Stimulated activated CD4-positive, alpha-beta T cell treated with anti-CD3 and anti-CD28 coated beads, Interleukin-12 subunit alpha, Interleukin-12 subunit beta, amount 100 ng/mL, for 4 hours (primary cell): ENCODE measurements at places on chromosomes 7 and 10.

DNA sequence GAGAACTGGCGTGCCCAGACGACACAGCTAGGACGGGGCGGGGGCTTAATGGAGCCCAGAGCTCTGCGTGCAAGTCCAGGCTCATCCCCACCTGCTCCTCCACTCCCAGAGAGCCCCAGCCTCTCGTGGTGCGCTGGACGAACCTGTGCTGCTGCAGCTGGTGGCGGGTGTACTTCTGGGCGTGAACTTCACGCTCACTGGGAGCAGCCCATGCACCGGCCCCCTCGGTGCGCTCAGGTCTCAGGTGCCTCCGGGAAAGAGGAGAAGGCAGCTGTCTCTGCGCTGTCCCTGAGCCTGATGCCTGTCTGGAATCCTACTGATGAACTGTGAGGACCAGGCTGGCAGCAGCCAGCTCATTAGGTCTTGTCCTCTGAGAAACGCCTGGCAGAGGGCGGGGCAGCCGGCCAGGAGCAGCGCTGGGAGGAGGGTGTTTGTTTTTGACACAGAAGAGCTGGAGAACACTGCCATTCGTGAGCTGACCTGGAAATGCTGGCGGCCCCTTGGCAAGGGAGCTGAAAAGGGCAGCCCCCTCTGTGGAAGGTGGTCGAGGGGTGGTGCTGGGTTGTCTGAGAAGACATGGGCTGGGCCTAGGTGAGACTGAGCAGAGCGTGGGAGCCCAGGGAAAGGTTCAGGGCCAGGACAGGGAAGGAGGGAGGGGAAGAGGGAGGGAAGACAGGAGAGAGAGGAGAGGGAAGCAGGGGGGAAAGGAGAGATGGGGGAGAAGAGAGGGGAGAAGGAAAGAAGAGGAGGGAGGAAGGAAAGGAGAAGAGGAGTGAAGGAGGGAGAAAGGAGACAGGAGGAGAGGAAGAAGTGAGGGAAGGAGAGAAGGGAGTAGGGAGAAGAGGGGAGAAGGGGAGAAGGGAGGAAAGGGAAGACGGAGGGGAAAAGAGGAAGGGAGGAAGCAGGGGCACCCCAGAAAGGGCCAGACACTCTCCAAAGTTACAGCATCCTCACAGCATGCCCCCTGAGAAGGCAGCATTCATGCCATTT lies 53.5 kb upstream of the TNS3 start:
- DNase-seq, result no peak

DNA sequence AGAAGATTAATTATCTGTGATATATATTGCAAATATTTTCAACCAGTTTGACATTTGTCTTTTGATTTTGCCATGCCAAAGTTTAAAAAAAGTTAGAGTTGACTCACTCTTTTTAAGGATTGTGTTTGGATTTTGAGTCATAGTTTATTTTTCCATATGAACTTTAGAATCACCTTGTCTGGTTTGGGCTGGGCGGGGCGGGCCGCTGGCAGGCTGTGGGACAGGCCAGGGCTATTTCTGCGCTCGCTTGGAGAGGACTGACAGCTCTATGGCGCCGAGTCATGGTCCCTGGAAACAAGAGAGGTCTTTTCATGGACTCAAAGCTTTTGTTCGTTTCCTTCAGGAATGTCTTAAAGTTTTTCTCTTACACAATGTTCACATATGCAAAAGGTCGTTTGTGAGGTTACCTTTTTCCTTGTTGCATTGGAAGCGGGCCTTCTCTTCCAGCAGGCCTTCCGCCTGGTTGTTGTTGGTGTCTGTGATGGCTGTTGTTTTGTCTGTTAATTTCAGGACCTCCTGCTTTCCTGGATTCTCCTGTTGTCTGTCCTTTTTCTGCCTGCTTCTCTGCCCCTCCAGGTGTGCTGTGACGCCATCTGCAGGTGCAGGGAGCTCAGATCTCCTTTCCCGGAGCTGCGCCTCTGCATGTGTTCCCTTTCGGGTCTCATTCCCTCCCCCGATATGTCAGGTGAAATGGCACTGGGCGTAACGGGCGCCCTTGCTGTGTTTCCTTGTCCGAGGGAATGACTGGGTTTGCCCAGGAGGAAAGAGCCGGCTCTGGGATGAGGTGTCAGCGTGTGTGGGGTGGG lies 53.8 kb downstream of the INPP5A start:
- DNase-seq, result no peak

DNA sequence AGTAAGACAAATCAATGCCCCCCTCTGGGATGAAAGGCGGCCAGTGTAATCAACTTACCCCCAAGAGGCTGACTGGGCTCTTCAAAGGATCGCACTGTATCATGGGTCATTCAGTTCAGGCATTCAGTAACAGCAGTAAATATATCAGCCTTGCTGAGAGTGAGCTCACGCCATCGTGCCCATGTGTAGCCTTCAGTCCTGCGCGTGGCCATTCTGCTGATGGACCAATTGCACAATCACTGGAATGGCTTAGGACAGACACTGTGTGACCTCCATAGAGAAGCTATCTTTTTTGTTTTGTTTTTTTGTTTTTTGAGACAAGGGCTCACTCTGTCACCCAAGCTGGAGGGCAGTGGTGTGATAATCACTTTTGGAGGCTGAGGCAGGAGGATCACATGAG lies 9.1 kb upstream of the PRKRIP1 start:
- no peak for DNase-seq

GRCh38 chr10:105925045-105925785 lies 1239.3 kb downstream of the SORCS1 start:
- DNase-seq, result no peak

- no peak for DNase-seq
Measured at GRCh38 chr10:93376372-93377293, 105.5 kb downstream of the MYOF start.

DNA sequence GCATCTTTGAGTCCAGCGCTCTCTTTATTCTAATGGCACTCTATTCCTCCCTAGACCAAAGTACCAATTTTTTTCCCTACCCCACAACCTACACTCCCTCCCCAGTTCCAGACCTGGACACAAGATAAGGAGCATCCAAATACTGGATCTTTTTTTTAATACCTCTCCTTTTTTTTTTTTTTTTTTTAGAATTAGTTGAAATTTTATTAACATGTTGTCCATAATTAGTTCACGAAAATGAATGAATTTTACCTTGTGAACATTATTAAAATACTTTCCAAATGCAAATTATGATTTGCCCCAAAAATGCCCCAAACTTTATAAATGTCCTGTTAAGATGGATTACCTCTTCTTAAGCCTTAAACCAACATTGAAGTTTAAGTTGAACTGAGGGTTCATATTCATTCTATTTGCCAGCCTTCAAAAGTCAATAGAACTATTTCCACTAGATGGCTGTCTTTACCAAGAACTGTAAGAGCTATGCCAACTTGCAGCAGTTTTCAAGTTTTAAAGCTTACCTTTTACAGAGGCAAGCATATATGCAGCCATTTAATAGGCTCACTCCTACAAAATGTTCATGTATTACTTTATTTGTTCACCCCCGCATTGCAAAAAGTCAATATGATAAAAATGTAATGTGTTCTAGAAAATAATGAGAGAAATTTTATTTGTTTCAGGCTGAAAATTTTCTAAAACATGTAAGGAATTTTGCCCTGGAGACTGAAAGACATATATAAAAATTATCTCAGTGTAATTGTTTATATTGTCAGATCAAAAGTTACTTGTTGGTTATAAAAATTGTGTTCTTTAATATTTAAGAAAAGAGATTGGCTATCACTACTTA lies 39.7 kb upstream of the TNKS2 start:
- no peak for DNase-seq

DNA sequence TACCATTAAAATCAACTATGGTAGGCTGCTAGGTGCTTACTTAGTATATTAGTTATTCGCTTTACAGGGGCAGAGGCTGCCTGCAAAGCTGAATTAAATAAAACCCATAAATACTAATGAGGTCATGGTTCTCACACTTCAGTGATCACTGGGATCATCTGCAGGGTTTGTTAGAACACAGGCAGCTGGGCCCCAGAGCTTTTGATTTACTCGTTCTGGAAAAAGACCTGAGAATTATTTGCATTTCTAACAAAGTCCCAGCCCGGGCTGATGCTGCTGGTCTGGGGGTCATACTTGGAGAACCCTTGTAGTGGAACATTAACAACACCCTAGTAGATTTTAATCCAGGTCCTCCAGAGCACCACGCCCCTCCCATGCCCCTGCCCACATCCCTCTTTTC lies 8.5 kb downstream of the UCN3 start:
- DNase-seq, result no peak

DNA sequence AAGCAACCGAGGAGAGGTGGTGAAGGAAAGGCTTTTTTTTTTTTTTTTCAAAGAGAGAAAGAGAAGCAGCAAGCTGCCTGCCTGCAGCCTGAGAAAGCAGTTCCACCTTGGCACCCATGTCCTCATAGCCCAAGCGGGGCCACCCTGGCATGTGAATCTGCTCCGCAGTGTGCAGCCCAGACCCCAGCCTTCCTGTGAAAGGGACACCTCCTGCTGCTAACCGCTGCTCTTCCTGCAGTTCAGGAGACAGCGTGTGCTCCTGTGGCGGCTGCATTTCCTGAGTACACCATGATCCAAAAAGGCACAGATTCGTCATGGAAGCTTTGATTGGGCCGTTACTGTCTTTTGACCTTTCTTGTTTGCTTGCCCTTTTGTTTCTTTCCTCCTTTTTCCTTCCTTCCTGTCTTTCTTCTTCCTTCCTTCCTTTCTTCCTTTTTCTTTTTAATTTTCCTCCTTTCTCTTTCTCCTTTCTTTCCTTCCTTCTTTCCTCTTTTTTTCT lies 38.1 kb downstream of the IKZF1 start:
- DNase-seq, result no peak

DNA sequence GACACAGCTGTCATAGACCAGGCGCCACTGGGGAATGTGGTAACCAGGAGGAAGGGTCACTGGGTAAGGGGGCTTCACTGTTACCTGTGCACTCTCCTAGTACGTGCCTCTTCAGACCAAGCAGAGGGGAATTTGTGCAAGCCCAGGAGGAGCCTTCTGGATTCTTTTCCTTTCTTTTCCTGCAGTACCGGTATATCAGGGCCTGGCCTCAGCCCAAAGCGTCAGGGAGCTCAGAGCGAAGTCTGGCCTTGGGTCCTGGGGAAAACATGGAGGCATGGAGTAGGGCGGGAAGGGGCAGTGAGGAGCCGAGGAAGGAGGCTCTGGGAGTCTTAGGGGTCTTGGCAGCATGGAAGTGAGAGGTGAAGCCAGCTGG lies 133.6 kb upstream of the GDF10 start:
- no peak for DNase-seq

GRCh38 chr7:34759477-34760125 lies 101.6 kb downstream of the NPSR1 start:
- no peak for DNase-seq

DNA sequence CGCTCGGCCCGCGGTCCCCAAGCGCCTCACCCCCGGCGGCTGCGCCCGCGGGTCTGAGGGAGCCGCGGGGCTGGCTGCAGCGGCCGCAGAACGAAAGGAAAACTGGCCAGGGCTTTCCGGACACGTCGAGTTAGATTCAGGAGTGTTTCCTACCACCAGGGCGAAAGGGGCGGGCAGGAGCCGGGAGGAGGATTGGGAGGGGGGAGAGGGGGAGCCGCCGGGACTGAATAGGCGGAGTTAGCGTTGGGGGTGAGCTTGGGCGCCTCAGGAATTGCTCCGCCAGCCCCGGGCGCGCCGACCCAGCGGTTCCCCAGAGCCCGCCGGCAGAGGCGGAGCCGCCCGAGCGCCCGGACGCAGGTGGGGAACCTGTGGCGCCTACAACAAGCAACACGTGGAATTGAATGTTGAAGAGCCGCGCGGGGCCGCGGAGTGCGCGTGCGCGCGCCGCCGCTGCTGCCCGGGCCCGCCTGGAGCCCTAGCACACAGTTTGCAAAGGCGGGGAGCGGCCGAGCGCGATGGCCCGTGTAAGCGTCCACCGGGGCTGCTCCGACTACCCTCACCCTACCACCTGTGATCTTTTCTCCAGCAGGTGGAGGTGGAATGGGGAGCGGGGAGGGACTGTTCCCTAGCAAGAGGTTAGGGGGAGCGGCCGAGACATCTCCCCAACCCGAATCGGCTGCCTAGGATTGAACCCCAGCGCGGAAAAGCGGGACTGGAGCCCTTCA lies at the start of gene CADPS2:
Gene CADPS2 (minus strand): TSS at position 104 of the 725 bp plus-strand sequence. CDS start 123 bp downstream, outside the sequence.
- DNase-seq, result no peak

GRCh38 chr7:8060241-8060640 lies 91.6 kb downstream of the GLCCI1 start:
- DNase-seq, result no peak

- no peak for DNase-seq
Measured at GRCh38 chr7:115475761-115476385, 554.0 kb downstream of the MDFIC start.

GRCh38 chr10:43082746-43083145 lies 5.9 kb downstream of the RET start:
- no peak for DNase-seq

DNA sequence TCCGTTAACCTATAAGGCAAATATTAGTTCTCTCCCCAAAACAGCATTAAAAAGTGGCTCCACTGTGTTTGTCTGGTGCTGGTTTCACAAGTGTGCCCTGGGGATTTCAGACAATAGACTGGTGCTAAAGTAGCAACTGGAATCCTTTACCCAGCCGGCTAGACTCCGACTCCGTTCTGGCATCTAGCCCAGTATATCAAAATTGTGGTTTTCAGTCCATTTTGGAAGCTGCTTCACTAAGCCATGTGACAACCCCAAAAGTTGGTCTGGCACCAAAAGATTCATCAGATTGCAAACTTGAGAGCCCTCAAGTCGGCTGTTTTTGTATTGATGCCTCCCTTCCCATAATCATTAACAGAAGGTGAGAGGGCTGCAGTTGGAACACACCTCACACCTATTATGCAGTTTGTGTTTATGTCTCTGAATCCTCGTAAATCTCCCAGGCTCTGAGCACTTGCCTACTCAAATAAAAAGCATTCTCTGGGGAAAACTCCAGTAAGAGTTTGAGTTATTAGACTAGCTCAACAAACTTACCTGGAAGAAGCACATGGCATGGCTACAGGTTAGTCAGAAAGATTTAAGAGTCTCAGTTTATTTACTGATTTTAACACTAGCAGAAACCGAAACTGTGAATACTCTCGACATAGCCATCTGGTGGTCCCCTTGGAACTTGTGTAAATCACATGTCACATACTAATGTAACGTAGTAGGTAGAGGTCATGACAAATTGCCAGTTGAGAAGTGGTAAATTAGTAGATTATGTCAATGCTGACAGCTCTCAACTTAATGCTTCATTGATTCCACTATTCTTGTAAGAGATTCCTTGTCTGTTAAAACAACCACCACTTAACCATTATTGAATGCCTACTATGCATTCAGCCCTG lies 14.8 kb upstream of the WNT16 start:
- DNase-seq, result no peak

DNA sequence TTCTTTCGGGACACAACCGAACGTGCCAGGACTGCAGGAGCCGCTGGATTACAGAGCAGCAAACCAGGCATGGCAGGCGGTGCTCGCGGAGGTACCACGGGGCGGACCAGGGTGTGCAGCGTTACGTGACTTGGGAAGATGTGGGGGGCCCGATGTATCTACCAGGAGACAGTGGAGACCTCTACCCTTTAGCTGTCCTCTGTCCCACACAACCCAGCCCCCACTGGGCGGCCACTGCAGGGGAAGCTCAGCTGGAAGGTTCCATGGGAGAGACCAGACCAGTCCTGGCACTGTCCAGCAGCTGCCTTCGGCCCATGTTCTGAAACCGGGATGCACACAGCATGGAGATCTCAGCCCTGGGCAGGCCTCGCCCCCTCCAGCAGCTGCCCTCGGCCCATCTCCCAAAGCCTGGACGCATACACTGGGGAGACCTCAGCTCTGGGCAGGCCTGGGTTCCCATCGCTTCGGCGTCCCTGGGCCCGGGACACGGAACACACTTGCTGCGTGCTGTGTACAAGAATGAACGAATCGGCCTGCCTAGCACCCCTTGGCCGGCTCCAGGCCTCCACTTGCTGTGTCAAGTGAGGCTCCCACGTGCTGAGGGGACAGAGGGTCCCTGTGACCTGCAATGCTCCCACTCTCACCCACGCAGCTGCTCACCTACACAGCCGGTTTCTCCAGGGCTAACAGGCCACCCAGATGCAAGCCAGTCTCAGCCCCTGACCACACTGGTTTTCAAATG lies 177.4 kb downstream of the ELFN1 start:
- no peak for DNase-seq
